Smooth muscle cell of the pulmonary artery (primary cell): ENCODE measurements at places on chromosomes 3 and 15. TPM values are rescaled to one million over a fixed set of nuclear protein-coding genes. Genes with fewer than 3 reads are reported as not detected.

ITIH1 gene
- 0.17 and 0.33 TPM in 2 replicates for total RNA-seq

ZNF619 gene
- total RNA-seq, result 7.0 and 7.5 TPM in 2 replicates

LRRC2 gene
- 0.36 and 1.5 TPM in 2 replicates for total RNA-seq

LRRN1 gene
- 0.30 and 0.33 TPM in 2 replicates for total RNA-seq

ILDR1 gene
- total RNA-seq, result not detected in 2 replicates

IGF2BP2 gene
- total RNA-seq, result 29.5 and 39.6 TPM in 2 replicates
